HTR-8/SVneo (cell line): ENCODE measurements at places on chromosomes 11 and 22.

DNA sequence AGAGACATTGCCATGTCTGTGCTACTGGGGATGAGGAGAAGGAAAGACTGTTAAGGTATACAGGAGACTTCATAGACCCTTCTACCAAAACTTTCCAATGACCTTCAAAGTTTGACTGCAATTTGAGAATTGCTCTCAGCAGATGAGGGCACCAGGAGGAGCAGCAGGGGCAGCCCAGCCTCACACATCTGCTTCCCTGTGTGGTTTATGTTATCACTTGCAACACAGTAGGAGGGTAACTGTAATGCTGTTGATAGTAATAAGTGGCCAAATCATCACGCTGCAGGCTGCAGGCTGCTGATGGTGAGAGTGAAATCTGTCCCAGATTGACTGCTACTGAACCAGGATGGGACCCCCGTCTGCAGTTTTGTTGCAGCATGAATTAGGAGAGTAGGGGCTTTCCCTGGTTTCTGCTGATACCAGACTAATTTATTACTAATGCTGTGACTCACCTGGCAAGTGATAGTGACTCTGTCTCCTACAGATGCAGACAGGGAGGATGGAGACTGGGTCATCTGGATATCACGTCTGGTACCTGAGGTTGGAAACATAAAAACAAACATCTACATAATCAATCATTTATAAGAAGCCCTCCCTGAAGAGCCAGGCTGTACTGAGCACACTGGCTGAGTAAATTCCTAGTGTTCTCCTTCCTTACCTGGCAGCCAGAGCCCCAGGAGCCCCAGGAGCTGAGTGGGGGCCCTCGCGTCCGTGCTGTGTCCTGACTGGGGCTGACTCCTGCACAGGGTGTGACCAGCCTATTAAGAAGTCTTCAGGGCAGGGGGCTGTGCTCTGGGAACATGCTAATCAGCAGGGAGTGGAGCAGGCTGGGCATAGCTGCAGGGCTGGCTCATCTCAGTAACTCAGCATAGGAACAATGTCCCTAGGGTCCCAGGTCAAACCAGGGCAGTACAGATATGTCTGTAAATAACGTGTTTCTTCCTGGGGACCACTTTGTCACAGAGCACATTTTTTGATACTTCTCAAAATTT, 74.4 kb downstream of the GAB4 start:
- DNase-seq: no peak

- no peak for DNase-seq
These were observed 20.3 kb upstream of the CEP126 start for GRCh38 chr11:101894505-101894904.

DNA sequence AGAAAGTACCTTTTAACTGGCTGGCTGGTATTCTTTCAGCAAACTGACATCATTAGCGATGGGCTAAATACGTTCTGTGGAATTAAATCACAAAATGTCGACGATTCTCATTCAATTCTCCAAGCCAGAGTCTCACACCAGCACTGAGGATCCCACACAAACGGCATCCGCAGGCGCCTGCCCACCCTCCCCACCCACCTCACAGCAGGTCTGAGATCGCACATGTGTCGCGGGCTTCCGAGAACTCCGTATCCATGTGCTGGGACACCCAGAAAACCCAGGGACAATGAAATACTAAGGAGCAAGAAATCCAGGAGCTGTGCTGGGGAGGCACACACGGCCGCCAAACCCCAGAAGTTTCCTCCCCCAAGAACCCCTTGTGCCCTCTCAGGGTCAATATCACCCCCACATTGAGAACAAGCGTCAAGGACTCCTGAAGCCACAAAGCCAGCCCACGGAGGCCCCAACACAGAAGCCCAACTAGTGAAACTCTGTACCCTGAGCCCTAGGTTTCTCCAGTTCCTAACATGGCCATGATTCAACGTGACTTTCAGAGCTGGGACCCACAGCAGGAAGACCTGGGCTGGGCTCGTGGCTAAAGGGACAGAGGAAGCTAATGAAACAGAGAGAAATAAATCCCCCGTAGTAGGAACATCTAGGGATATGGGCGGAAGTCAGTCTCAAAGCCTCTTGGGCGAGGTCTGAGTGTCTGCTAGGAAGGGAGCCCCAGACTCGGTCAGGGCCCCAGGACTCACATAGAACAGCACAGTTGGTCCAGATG, 8.0 kb downstream of the TOLLIP start:
- DNase-seq: no peak

DNA sequence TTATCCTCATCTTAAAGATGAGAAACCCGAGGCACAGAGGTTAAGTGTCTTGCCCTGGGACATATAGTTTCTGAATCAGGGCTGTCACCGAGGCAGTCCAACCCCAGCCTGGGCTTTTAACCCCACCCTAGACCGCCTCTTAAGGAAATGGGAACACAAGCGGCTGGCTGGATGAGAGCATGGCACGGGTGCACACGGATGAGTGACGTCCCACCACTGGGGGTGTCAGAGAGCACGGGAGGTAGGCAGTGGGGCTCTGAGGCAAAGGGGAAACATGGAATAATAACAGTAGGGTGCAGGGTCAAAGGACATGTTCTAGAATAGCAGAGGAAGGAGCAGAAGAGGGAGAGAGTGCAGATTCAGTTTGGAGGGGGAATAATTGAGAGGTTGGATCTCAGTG, 22.3 kb downstream of the PPFIBP2 start:
- no peak for DNase-seq

DNA sequence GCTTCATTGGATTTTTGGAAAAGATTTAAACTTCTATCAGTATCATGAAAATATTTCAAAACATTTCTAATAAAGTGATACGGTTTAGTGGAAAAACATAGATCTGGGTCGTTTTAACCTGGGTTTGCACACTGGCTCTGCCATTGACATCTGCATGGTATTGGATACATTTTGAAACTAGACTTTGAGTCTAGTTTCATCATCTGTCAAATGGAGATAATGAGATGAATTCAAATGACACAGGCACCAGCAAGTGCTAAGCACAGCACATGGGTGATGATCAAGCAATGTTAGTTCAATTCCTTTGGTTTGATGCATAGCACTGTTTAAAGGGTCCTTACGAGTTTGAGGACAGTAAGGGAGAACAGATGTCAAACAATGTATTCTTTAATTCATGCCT, 819.0 kb upstream of the CCDC90B start:
- DNase-seq: no peak

- DNase-seq: no peak
These were observed 16.4 kb downstream of the SPATA19 start for GRCh38 chr11:133828871-133829270.

- no peak for DNase-seq
These were observed 13.9 kb downstream of the ZBED4 start for GRCh38 chr22:49867303-49868265.

- DNase-seq: no peak
These were observed 48.3 kb downstream of the MYH9 start for GRCh38 chr22:36339171-36340065.

GRCh38 chr22:47239474-47239860, 477.0 kb downstream of the TBC1D22A start:
- DNase-seq: no peak

DNA sequence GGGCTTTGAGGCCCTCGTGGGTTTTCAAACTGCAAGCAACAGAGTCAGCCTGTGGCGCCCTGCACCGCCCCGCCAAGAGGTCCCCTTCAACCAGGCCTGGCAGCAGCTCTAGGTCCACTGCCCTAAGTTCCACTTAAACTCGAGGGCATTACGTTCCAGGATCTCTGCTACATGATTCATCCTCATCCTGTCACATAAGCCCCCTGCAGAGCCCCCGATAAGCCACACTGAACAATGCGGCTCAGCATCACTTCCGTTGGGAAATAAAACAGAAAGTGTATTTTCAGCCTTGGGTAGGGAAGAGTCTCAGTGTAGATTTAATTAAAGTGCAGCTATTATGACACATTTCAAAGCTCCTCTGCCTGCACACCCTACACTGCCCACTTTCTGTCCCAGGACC, 24.6 kb downstream of the SULT4A1 start:
- no peak for DNase-seq

DNA sequence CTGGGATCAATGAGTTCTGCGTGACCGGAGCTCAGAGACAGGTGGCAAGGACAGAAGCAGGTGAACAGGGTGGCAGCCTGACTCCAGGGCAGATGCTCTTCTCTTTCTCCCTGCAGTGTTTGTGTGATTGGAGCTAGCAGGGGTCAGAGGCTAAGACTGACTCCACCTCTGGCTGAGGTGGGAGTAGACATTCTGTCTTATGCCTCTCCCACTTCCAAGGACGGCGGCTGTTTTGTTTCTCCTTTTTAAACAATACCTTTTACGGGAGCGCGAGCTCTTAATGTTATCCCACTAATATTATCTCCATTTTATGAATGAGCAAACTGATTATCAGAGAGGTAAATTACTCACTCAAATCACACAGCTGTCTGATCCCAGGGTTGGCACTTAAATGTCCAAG, 323.7 kb downstream of the MIAT start:
- no peak for DNase-seq

GRCh38 chr11:126790550-126791081, 210.0 kb downstream of the KIRREL3 start:
- peak; percentile 38 for DNase-seq

DNA sequence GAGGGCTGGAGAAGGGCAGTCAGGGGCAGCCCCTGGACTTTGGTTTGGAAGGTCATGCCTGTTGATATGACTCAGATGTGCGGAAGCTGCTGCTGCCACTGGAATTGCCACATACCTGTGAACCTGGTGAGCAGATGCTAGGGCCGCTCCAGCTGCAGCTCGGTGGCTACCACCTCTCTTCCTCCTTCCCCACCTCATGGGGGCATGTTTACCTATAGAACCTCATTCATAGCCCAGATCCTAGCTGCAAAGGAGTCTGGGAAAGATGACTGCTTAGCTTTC, 17.5 kb upstream of the TSPAN18 start:
- no peak for DNase-seq

GRCh38 chr11:68454767-68455166, 5.8 kb upstream of the PPP6R3 start:
- no peak for DNase-seq

DNA sequence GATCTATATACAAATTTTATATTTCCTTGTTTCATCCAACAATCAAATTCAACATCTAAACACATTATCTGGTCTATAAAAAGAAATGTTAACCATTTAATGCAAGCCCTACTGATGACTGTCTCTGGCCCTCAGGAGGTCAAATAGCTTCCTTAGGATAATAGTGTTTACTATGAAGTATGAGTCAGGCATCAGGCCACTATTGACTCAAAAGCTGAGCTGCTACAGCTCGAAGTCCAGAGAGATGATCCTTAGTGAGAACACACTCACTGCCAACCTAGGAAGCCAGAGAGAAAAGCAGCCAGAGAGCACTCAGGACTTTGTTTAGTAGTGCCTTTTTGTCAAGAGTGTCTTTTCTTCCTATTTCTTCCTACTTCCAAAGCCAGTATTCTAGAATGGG, 171.8 kb downstream of the SOX6 start:
- DNase-seq: no peak

- DNase-seq: no peak
These were observed 195.2 kb downstream of the CTTN start for GRCh38 chr11:70593446-70593983.

GRCh38 chr22:19717181-19717580, 2.9 kb downstream of the SEPTIN5 start:
- no peak for DNase-seq

DNA sequence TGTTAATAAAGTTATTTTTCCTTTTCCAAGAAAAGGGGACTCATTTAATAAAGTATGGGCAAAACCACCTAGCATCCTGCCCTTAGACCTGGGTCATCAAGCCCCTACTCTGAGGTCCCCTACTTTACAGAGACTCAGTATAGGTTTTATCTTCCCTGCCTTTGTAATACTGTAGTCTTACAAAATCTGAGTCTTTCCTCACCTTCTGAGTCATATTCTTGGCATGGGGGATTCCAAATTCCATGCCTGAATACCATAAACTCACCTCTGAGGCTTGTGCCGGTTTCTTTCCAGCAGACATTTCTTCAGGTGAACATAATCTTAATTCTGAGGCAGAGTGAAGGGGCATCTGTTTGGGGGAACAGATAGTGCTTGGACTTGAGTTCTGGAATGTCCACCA, 282.5 kb downstream of the KCNA4 start:
- DNase-seq: no peak

DNA sequence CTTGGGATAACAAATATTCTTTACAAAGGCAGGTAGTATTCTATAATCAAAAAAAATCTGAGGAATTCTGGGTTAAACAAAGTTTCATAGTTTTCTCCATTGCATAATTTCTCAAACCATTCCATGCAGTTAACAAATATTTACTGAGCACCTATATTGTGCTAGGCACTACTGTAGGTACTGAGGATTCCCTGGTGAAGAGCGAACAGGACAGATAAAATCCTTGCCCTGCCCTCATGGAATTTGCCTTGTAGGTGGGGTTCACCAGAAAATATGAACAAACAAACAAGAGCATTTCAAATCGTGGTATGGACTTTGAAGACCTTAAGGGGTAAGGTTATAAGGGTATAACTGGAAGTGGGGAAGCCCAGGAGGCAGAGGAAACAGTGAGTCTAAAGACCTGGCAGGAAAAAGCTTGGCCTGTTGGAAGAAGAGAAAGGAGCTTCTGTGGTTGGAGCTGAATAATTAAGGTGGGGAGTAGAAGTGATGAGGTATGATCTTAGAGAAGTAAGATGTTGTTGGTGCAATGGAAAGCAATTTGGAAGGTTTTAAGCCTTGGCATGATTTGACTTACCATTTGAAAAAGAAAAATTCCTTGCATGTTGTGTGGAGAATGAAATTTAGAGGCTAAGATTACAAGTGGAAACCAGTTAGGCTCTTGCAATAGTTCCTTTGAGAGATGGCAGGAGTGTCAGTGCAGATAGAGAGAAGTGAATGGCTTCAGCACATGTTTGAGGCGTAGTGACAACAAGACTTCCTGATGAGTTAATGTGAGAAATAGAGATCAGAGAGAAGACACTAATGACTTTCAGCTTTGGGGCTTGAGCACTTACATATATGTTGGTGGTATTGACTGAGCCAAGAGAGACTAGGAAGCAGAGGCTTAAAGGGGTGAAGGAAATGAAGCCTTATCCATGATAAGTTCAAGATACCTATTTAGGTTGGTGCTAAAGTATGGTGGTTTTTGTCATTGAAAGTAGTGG, 55.7 kb upstream of the PICALM start:
- no peak for DNase-seq

GRCh38 chr11:118892964-118893363, 9.3 kb downstream of the CXCR5 start:
- no peak for DNase-seq

- DNase-seq: peak; percentile 38
These were observed 1.9 kb downstream of the PIWIL3 start for GRCh38 chr22:24772493-24773220.
